ENCODE measurements at places on chromosomes 11 and 22.

- ATAC-seq, result no peak
Measured at GRCh38 chr11:42631220-42631843, 680.5 kb upstream of the API5 start.

GRCh38 chr22:25736378-25737011 is 5.5 kb upstream of the MYO18B start:
- no peak for ATAC-seq

- ATAC-seq, result peak; percentile 96
Measured at GRCh38 chr11:65150509-65151299, 16.4 kb upstream of the SYVN1 start.

- ATAC-seq, result no peak
Measured at GRCh38 chr22:39215426-39216142, 29.2 kb downstream of the PDGFB start.

DNA sequence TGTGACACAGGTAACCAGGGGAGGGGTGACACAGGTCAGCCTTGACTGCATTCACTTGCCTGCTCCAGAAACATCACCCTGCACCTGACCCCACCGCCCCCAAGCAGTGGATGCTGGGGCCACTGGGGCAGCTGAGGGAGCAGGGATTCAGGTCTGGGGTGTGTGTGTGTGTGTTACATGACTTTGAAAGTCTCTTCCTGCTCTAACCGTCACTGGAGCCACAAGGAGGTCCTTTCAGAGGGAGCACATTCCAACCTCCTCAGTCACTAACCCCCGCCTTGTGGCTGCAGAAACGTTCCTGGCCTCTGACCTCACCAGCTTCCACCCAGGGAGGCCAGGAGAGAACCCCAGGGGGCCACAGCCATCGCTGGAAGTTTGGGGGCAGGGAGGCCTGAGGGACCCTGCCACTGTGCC is 2.9 kb upstream of the FOSL1 start:
- ATAC-seq, result peak; percentile 13
